ENCODE measurements at places on chromosomes 16 and 17. TPM values are rescaled to one million over a fixed set of nuclear protein-coding genes. Genes with fewer than 3 reads are reported as not detected.

DNA sequence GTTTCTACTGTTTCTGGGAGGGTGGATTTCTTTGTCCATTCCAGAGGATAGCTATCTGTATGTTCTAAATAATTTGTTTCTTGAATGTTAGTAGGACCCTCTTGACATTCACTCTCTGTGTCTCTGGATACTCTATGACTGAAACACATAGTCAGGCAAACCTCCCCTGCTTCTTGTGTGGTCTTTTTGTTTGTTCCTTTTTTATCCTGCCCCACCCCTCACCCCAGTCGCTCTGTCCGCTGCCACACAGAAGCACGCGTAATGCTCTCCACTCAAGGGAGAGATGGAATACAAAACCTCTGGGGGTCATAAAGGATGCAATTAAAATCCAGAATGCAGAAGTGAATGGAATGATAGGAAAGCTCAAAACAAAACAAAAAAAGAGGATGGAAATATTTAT, 253.1 kb downstream of the RBFOX1 start:
- DNase-seq, result no peak

DNA sequence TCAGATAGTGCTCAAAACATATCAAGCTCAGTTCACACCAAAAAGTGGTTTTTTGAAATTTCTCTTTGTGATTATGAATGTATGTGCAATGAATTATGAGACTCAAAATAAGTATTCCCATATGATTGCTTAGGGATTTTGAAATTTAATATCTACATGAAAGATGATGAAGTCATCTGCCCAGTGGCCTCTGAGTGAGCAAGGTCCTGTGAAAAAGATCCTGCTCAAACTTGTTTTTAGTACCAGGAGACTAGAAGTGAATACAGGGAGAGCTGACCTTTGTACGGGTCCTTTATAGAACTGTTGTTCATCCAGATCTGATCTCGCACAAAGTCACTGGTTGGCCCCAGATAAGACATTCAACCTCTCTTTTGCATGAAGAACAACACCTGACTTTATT, 151.9 kb upstream of the MAF start:
- no peak for DNase-seq

DNA sequence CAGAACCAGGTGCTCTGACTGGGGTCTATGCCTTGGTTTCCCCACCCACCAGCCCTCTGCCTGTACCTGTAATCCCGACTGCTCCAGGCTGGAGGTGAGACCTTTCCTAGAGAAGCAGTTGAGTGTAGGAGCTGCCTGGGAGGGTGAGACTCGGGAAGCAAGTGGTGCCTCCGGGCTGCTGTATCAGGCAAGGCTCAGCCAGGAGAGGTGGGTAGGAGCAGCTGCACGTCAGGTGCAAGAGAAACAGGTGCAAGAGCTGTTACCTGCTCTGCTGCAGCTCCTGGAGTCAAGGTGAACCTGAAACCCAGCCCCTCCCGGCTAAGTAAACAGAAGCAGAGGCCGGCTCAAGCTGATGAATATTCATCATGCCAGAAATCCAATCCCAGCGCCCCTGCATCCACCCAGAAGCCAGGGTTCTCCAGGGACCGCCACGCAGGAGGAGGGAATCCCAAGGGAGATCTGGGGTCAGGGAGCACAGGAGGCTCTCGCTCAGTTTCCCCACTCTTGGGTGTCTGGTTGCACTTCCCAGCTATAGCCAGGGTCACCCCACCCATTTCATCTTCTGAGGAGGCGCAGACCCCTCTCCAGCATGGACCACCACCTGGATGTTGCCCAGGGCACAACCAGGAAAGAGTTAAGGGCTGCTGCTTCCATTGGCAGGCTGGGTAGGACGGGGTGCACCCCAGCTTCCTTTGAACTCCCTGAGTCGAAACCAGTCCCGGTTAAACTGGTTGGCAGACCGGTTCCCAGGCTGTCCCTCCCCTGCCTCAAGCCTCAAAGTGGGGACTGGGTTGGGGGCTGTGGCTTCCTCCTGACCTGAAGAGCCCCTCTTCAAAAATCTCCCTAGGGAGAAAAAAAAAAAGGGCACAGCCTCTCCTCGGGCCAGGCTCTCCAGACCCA, at the start of gene PRR15L:
TSS of gene PRR15L (minus strand) at position 293 of the 900 bp plus-strand sequence. CDS start 4,649 bp downstream, outside the sequence.
- no peak for DNase-seq

GRCh38 chr16:71771571-71771970, 37.1 kb downstream of the AP1G1 start:
- DNase-seq, result no peak

DNA sequence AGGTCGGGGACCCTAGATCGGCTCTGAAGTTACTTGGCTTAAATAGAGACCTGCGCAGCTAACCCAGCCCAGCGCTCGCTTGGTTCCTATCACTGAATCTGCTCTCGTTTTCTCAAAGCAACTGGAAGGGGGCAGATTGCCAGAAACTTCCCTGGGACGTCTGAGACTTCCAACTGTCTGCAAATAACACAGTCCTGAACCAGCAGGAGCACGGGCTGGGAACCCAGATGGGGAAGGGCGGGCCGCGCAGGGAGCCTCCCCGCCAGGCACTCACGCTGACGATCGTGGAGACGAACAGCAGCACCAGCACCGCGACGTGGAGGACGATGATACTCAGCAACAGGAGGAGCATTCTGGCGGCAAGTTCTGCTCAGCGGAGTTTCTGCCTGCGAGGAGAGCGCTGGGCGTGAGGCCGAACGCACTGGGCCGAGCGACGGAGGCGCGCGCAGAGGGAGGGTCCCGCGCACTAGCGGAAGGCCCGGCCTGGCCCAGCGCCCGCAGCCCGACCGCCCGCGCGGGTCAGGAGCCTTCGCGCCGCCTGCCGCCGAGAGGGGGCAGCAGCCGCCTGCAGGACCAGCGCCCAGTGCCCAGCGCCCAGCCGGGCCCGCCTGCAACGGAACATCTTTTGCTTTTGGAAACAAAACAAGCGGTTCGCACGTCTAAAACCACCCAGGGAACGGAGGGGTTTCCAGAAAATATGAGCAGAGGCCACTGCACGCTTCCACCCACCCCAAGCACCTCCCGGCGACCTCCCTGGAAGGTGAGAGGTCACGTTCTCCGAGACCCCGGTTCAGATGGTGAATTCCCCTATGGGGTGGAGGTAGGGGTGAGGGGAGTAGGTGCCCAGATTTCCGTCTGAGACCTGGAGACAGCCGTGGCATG, 4.5 kb downstream of the PMP22 start:
- peak; percentile 73 for DNase-seq

GRCh38 chr17:74779501-74779900, 3.4 kb upstream of the NAT9 start:
- no peak for DNase-seq

DNA sequence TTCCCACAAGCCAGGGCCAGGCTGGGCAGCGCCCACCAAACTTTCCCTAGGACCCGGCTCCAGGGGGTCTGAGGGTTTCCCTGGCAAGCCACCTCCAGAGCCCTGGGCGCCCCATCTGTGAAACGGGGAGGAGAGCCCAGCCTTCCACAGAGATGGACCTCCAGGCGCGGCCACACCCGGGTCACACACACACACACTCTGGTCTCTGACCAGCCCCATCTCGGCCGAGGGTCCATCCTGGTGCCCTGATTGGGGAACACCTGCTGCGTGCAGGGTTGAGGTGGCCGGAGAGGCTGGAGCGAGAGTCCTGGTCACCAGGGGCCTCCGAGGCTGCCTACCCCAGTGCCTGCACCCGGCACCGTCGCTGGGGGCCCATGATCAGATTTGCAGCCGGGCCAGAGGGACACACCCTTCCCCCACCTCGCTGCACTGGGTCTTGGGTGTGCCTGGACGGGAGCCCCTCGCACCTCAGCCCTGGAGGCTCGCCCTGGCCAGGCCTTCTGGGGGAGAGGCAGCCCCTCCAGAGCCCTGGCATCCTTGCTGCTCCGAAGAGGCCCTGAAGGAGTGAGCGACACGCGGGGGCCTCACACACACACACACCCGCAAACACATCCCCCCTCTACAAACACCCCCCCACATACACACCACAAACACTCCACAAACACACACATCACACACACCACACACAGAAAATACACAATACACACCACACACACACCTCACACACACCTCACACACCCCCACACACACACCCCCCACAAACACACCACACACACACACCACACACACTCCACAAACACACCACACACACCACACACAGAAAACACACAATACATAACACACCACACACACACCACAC, 29.7 kb downstream of the SLC25A10 start:
- DNase-seq, result no peak

BTBD17 gene
- total RNA-seq, result not detected

CD7 gene
- 0.32 TPM for total RNA-seq

CES1 gene
- total RNA-seq, result 4.8 TPM

CDK5R1 gene
- 2.5 TPM for total RNA-seq
